ENCODE measurements at places on chromosomes 1 and 21. TPM values are rescaled to one million over a fixed set of nuclear protein-coding genes. Genes with fewer than 3 reads are reported as not detected.

- no peak for DNase-seq
Measured at GRCh38 chr1:70504821-70505193, 93.7 kb downstream of the CTH start.

DNA sequence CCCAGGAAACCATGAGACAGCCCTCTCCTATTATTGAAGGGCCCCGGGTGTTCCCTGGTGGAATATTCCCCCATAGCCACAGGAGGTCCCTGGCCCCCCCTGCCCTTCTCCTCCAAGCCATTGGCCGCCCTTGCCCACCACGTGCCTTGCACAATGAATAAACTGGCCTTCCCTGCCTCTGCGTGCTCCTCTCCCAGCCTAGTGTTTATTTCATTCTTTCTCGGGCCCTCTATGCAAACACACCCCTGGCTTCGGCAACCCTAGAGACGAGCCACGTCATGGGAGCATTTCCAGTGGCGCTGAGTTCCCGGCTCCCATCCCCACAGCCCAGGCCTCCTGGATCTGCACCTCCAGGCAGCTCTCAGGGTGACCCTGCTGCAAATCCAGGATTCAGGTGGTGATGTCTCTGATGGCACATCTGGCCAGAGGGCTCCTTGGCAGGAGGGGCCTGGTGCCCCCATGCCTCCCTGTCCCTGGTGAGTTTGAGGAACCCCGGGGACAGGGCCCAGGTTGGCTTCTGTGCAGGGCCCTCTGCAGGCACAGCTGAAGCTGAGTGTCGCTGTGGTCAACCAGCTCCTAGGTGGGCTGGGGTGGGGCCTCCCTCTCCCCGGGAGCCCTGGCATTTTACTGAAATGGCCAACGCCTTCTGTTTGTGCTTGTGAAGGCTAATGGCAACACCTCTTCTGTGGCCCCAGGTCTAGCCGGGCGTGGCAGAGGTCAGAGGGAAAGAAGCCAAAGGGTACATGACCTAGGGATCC, 6.2 kb downstream of the KRTAP10-12 start:
- DNase-seq = no peak

DNA sequence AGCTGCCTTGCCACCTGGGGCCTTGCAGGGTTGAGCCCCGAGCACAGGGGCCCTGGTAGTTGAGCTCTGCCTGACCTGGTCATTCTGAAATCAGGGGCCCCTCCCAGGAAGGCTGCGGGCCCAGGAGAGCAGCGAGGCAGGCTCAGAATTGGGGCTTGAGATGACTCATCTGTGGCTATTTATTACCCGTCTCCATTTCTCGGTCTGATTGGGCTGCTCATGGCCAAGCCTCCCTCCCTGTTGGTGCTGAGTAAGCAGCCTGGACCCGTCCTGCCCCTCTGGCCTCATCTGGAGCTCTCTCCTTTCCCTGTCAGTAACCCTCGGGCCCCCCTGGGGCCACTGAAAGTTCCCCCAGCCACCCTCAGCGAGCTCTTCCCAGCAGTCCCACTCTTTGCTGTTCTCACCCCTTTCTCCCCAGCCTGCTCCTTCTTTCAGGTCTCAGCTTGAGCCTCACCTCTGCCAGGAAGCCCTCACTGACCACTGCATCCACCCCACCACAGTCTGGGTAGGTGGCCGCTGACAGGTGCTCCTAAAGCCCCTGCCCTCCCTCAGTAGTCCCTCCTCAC, 11.0 kb upstream of the TNFRSF8 start:
- no peak for DNase-seq

DNA sequence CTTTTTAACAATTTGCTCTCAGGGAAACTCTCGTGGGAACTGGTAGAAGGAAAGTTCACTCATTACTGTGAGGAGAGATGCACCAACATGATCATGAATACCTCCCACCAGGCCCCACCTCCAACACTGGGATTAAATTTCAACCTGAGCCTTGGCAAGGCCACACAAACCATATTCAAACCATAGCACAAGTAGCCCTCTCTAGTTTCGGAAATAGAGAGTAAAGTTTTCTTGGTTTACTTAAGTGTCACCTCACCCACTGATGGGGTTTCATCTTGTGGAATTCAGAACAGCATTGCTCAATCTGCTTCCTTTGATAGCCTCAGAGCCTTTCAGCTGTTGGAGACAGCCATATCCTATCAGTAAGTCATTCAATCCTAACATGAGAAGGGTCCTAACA, 25.5 kb upstream of the CCSAP start:
- no peak for DNase-seq

- DNase-seq = no peak
Measured at GRCh38 chr1:178005450-178005849, 35.6 kb upstream of the SEC16B start.

- no peak for DNase-seq
Measured at GRCh38 chr1:3264456-3264855, 190.0 kb upstream of the ARHGEF16 start.

DNA sequence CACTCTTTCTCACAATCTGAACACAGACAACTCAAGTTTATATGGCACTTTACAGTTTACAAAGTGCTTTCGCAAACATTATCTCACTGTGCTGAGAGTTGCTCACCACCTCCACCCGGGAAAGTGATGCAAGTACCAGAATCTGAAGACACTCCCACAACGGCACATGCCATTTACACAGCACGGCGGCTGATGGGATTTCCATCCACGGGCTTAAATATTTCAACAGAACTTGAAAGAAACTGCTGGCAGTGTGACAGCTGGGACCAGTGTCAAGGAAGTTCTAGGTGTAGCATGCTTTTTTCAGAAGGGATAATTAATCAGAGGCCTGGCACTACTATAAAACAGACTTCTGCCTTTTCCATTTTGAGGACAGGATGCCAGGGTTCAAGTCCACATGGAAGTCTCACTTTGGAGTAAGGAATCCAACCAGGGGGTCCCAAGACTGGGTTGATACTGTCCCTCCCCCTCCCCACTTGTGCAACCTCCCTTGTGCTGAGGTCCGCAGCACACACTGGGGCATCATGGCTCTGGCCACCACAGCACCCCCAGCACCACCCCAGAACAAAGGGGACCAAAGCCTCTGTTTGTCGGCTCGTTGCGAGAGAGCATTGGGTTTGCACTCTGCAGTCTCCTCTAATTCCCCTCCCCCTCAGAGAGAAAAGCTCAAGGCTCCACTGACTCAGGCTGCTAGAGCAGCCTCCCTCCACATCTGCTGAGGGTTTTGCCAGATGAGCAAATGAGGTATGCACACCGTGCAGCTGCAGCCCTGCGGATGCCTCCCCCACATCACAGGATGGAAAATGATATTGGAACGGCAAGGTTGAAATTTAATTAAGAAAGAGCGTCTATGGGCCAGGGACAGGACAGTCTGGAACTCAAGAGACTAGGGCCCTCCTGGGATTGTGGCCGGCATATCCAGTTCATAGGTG, 154.9 kb downstream of the TGFBR3 start:
- no peak for DNase-seq

DNA sequence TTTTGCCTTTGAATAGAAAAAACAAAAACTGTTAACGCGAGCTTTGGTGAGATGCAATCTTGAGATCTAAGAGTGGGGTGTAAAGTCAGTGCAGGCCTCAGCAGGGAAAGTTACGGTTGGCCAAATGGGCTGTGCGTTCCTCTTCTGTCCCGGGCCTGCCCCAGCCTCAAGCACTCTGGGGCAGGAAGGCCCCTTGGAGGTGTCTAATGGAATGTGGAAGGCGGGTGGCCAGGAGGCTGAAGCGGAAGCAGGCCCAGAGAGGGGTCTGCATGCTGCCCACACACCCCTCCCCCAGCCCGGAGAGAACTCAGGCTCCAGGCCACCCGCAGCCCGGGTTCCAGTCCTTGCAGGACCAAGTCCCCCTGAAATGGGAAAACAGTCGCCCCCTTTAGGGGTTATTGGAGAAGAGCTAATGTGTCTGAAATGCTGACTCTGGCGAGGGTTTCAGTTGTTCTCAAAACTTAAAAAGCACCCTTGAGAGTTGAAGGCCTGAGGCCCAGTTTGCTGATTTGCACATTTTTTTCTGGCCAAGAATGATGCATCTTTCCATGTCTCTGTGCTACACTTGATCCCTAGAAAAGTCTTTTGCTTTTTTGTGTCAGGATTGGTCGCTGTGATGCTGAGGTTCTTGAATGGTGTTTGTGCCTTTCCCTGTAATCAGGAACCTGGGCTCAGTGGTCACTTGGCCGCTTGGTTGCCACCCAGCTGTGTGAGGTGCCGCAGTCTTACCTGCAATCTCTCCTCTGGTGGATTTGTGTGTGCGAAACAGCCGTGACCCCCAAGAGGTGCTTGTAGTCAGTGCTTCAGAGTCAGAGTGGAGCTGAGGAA, 2.0 kb downstream of the COL18A1 start:
- DNase-seq = no peak

GRCh38 chr1:192951691-192952460, 107.3 kb downstream of the UCHL5 start:
- DNase-seq = no peak

DNA sequence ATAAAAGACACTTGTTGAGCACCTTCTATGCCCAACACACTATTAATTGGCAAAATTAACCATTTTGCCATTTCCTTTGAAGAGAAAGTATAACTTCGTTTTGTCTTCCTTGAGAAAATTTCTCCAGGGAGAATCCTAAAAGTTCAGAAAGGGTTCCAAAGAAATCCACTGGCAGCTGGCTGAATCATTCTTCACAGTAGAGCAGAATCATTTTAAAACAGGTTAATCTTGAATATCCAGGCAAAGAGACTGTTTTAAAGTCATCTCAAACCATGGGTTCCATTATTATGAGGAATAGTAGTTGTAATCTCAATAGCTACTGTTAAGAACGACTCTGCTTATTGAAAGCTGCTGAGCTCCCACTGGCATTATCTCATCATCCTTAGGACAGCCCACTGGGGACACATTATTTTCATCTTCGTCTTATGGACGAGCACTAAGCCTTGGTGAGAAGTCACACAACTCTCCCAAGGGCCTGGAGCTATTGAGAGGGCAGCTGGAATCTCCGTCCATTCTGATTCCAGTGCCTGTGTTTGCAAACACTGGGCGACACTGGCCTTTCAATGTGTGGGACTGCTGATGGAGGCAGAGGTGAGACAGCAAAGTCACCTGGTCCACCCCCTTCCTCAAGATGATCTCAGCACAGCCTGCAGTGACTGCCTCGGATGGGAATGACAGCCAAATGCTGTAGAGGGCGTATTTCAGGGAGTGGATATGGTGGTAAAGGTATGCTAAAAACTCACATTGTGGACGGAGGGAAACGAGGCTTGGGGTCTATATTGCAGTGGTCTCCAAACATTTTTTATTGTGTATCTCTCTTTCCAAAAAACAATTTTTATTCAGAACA, 15.3 kb upstream of the PGBD5 start:
- DNase-seq = no peak

DNA sequence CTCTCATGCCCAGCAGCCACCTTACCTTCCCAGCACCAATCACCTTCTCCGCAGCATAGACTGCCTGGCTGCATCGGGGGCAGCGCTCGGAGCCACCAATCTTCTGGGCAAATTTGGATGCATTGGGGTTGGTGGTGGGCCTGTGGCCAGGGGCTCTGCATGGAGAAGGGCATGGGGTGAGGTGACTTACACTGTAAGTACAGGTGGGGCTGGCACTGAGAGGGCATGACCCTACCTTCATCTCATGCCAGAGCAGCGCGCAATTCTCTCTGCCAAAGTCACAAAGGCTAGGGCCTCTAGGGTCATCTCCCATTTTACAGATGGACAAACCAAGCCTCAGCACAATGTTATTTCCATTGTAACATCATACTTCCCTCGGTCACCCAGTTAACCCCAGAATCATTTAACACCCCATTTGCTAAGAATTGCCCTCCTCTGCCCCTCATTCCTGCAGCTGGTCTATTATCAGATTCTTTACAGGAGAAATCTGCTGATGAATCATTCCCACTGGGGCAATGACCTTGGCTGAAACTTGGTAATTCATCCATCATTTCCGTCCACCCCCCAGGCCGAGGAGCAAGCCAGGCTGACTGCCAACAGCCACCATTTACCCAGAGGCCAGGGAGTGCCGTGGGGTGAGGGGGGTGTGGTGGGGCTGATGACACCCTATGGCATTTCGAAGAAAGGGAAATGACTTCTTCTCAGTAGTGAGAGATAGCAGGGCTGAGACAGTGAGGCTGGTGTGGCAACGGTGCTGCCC, 17.9 kb downstream of the CSRP1 start:
- no peak for DNase-seq

DNA sequence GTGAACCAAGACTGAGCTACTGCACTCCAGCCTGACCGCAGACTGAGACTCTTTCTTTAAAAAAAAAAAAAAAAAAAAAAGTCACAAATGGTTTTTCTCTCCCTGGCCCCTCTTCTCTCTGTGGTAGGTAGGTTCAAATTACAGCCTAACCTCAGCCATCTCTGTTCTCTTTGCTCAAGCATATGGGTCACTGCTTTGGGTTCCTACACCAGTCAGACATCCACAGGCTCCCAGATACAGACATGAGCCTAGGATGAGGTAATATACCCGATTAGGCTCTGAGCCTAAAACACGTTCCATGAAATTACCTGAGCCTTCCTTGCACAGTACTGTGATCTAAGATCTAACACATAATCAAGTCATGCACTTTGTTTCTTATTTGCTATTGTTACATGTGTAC, 90.5 kb upstream of the JAK1 start:
- DNase-seq = no peak

DNA sequence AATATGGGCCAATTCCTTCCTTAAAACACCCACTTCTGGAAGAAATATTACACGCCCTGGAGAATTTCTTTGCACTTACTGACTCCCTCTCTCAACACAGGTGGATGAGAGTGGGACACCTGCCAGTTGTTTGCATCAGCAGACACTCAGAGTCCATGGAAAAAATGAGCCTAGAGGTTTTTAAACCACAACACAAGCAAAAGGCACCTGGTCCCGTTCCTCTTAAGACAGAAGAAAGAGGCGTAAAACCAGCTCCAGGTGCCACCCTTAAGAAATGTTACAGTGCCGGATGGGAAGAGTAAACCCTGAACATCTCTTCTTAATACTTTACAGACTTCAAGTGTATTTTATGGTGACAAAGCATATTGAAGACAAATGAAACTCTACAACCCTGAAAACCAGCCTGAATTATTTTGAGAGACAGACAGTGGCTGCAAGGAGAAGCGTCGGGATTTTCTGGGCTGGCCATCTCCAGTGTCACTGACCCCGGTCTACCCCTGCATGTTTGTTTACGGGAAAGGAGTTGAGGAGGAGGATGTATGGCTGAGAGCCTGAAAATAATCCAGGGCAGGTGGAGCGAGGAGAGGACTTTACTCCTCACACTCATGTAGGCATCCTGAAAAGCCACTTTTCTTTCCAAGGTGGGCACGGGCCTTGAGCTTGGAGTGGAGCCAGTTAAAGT, 7.8 kb upstream of the RIPK4 start:
- DNase-seq = no peak

SLC35F3 gene
- polyA plus RNA-seq = 0.74 TPM

LACTBL1 gene
- polyA plus RNA-seq = not detected

KRTAP19-7 gene
- polyA plus RNA-seq = not detected

IVL gene
- 0.08 TPM for polyA plus RNA-seq

SLC44A5 gene
- 9.8 TPM for polyA plus RNA-seq

PDC gene
- polyA plus RNA-seq = 0.96 TPM

RAB3B gene
- 4.2 TPM for polyA plus RNA-seq

DSCAM gene
- 0.07 TPM for polyA plus RNA-seq

BCL10 gene
- 23.6 TPM for polyA plus RNA-seq

CD2 gene
- polyA plus RNA-seq = 0.30 TPM

SH2D5 gene
- polyA plus RNA-seq = 0.76 TPM

Data from left renal cortex interstitium (tissue), 4 donors.